Right cardiac atrium (tissue), 5 donors: ENCODE measurements at places on chromosomes 7 and 10. TPM values are rescaled to one million over a fixed set of nuclear protein-coding genes. Genes with fewer than 3 reads are reported as not detected.

GRM3 gene
- total RNA-seq = 0.14 TPM

NRG3 gene
- total RNA-seq = 0.88 TPM

CALML5 gene
- total RNA-seq = not detected

ZDHHC16 gene
- 22.6 TPM for total RNA-seq

TDRD1 gene
- 0.74 TPM for total RNA-seq
